ENCODE measurements at places on chromosomes 13 and 19. TPM values are rescaled to one million over a fixed set of nuclear protein-coding genes. Genes with fewer than 3 reads are reported as not detected.
A peak's percentile ranks its signal among the peaks of the same experiment; 100 is the strongest.

ZNF730 gene
- 1.5 TPM for total RNA-seq

SERTM1 gene
- not detected for total RNA-seq

IZUMO2 gene
- total RNA-seq = not detected

PRX gene
- 1.4 TPM for total RNA-seq

MRPL57 gene
- 12.2 TPM for total RNA-seq

KLHL1 gene
- not detected for total RNA-seq

ATP4A gene
- not detected for total RNA-seq

ZNF98 gene
- not detected for total RNA-seq

DNA sequence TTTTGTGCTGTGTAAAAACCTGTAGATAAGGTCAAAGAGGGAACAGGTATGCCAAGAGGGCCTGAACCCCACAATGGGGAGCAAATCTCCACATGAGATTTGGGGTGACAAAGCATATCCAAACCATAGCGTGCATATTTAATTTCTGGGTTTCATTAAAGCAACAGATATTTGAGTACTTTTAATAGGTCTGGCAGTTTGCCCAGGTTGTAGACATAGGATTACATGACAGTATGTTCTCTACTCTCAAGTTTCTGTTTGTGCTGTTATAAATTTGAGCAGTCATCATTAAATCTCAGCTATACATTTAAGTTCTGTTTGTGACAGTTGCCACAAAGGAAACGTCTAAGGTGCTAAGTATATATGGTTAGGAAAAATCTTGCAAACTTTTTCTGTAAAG lies 236.4 kb downstream of the ATP8A2 start:
- no peak overlapping the region for H3K4me3 ChIP-seq
- no peaks in the 10 kb centered on the region for H3K36me3 ChIP-seq
- DNase-seq = no peak
- H3K27ac ChIP-seq = no peak overlapping the region
- H3K27me3 ChIP-seq = peaks cover 3% of the 10 kb centered on the region

GRCh38 chr13:38167164-38167822 lies 182.4 kb upstream of the UFM1 start:
- no peak for DNase-seq
- peak overlapping the region; percentile 40 for H3K4me3 ChIP-seq
- peaks cover 10% of the 10 kb centered on the region for H3K4me1 ChIP-seq
- H3K27me3 ChIP-seq = no peaks in the 10 kb centered on the region

GRCh38 chr13:108708921-108709320 lies 79.5 kb downstream of the MYO16 start:
- no peak for DNase-seq
- no peaks in the 10 kb centered on the region for H3K27me3 ChIP-seq
- no peak overlapping the region for H3K27ac ChIP-seq

GRCh38 chr19:41426116-41426841 lies 895 bp downstream of the B3GNT8 start:
- peaks cover 43% of the 10 kb centered on the region for H3K36me3 ChIP-seq
- H3K4me3 ChIP-seq = no peak overlapping the region
- H3K27ac ChIP-seq = no peak overlapping the region
- H3K4me1 ChIP-seq = peaks cover 16% of the 10 kb centered on the region
- DNase-seq = no peak

DNA sequence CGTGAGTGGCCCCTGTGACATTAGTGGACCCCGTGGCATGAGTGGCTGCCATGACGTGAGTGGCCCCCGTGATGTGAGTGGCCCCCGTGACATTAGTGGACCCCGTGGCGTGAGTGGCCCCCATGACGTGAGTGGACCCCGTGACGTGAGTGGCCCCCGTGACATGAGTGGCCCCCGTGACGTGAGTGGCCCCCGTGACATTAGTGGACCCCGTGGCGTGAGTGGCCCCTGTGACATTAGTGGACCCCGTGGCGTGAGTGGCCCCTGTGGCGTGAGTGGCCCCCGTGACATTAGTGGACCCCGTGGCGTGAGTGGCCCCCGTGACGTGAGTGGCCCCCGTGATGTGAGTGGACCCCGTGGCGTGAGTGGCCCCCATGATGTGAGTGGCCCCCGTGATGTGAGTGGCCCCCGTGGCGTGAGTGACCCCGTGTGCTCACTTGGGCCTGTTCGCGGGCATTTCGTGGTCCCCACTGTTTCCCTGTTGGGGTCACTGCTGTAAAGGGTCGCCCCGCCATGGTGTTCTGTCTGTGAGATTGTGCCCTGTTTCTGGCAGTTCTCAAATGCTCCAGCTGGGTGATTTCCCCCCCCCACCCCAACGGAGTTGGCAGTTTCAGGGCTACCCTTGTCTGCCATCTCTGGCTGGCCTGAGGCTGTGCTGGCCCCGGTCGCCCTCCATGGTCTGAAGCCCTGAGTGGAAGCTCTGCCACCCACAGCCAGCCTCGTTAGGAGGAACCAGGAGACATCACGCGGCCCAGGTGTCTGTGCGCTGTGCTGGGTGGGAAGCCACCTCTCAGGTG lies 64.2 kb downstream of the MCF2L start:
- no peaks in the 10 kb centered on the region for H3K4me1 ChIP-seq
- H3K4me3 ChIP-seq = no peak overlapping the region
- no peak overlapping the region for H3K27ac ChIP-seq
- no peaks in the 10 kb centered on the region for H3K27me3 ChIP-seq
- H3K36me3 ChIP-seq = no peaks in the 10 kb centered on the region
- no peak for DNase-seq

GRCh38 chr13:34862716-34863115 lies 79.4 kb upstream of the NBEA start:
- H3K4me1 ChIP-seq = no peaks in the 10 kb centered on the region
- H3K4me3 ChIP-seq = no peak overlapping the region
- no peak for DNase-seq
- peaks cover 1% of the 10 kb centered on the region for H3K27me3 ChIP-seq
- no peaks in the 10 kb centered on the region for H3K36me3 ChIP-seq
- no peak overlapping the region for H3K27ac ChIP-seq

DNA sequence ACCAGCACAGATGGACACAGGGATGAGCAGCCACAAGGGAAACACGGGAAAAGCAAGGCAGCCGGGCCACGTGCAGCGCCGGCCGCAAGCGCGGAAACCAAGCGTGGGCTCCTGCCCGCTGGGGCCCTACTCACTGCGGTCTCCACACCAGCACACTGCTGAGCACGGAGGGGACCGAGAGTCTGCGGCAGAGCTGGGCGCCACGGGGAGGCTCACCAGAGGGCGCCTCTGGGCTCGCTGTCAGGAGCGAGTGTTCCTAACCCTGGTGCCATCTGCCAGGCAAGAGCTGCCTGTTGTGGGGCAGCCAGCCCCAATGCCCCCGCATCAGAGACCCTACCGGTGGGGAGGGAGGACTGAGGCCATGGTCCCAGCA lies 26.5 kb downstream of the MPND start:
- peaks cover 70% of the 10 kb centered on the region for H3K4me1 ChIP-seq
- peak; percentile 51 for DNase-seq
- H3K36me3 ChIP-seq = peaks cover 10% of the 10 kb centered on the region
- H3K27ac ChIP-seq = peak overlapping the region; percentile 92
- H3K4me3 ChIP-seq = peak overlapping the region; percentile 78

DNA sequence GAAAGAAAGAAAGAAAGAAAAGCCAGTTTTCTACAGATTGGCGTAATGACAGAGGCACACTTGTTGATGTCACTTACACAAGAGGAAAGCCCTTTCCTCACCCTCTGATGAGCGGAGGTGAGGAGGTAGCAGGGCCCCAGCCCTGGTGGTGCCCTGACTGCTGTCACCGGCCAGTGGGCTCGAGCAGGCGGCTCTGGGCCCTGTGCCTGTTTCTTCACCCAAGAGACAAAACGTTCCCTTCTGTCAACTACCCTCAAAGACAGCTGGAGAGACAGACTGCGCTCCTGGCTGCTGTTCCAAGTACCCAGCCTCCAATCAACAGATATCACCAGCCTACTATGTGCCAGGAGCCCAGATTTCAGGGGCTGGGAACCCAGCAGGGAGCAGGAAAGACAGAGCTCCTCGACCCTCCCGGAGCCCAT lies 10.1 kb downstream of the EPS15L1 start:
- H3K4me3 ChIP-seq = no peak overlapping the region
- no peak overlapping the region for H3K27ac ChIP-seq
- no peaks in the 10 kb centered on the region for H3K27me3 ChIP-seq
- no peak for DNase-seq
- peaks cover 78% of the 10 kb centered on the region for H3K4me1 ChIP-seq

GRCh38 chr19:1063909-1064660 lies 2.9 kb upstream of the ARHGAP45 start:
- no peak overlapping the region for H3K27ac ChIP-seq
- H3K27me3 ChIP-seq = no peaks in the 10 kb centered on the region
- no peak for DNase-seq
- H3K4me3 ChIP-seq = peak overlapping the region; percentile 15

DNA sequence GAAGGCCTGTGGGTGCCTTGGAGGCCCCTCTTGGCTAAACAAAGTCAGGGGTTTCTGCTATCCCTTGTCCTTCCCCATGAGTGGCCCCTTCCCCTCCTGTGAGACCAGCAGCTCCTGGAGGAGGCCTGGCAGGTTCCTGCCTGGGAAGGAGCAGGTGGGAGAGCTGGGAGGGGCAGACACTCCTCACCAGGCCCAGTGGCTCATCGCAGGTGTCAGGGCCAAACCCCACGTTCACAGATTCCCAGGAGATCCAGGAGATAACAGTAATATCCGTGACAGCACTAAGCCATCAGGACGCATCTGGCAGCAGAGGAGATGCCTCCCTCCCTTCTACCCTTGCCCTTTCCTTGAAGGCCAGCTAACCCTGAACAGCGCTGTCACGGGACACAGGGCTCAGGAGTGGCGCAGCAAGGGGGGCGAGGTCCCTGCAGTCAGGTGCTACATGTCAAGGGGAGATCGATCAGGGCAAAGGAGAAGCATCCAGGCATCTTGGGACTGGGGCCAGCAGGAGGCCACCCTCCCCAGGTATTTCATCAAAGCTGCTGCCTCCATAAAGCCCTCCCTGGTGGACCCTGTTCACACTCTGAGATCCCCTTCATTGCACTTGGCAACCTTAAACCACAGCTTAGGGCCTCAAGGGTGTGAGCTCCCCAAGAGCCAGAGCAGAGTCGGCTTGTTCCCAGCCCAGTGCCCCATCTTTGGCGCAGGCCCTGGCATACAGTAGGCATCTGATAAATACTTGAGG lies 4.8 kb downstream of the CEBPA start:
- H3K27ac ChIP-seq = no peak overlapping the region
- H3K36me3 ChIP-seq = no peaks in the 10 kb centered on the region
- no peak for DNase-seq
- H3K27me3 ChIP-seq = peaks cover 36% of the 10 kb centered on the region
- no peak overlapping the region for H3K4me3 ChIP-seq
- peaks cover 3% of the 10 kb centered on the region for H3K4me1 ChIP-seq

DNA sequence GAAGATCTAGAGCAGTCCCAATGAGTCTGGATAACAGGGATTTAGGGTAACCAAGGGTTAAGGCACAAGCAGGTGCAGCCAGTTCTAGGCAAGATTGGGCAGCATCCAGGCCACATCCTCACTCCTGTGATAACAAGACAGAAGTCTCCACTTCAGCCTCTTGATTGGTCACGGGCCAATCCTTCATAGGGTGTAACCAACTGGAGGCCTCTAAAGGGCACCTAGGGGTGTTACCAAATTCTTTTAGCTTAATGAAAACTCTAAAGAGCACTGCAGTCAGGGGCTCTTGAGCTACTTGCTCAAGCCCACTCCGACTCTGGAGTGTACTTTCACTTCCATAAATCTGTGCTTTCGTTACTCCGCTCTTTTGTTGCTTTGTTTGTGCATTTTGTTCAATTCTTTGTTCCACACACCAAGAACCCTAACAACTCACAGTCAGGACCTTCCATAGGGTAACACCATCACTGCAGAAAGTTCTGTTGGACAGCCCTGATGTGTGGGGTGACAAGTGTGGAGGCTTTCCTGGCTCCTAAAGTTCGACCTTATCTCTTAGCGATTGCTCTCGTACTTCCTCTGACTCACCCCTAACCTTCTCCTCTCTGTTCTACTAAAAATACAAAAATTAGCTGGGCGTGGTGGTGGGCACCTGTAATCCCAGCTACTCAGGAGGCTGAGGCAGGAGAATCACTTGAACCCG lies 36.1 kb downstream of the ZSWIM9 start:
- peak overlapping the region; percentile 76 for H3K27ac ChIP-seq
- no peaks in the 10 kb centered on the region for H3K27me3 ChIP-seq
- peak overlapping the region; percentile 41 for H3K4me3 ChIP-seq
- no peak for DNase-seq

GRCh38 chr13:29801737-29802305 lies 48.6 kb downstream of the UBL3 start:
- no peaks in the 10 kb centered on the region for H3K27me3 ChIP-seq
- no peak overlapping the region for H3K4me3 ChIP-seq
- H3K27ac ChIP-seq = no peak overlapping the region
- H3K4me1 ChIP-seq = peaks cover 19% of the 10 kb centered on the region
- no peaks in the 10 kb centered on the region for H3K36me3 ChIP-seq

DNA sequence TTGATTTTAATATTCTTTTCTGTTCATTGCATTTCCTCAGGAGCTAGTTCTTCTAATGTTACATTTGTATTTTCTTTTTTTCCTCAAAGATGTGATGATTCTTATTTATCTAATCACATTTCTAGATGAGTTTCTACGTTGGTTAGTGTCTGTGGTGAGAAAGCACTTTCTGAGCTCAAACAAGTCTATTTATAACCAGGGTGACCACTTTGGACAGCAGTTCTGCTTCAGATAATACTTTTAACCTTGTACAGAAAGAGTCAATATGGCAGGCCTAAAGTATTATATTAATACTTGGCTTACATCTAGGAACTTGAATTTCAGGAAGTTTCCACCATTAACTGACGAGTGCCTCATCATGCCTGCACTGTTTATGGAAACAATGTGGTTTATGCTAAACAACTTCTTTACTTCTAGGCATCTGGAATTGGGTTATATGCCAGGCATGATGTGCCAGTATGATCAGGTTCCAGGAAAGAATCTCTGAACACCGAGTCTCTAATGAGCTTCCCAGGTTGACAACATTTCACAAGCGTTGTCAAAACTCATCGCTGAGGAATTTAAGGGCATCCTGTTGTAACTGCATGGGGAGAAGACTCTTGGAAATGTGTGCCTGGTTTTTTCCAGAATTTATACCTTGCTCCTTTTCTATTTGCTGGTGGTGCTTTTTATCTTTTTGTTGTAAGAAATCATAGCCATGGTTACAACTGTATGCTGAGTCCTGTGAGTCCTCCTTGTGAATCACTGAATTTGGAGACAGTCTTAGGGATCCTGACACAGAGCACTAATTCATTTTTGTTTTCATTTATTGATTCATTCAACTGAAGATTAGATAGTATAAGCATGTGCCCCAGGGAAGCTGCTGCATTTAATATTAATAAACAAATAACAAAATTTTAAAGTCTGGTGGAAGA lies 344.4 kb upstream of the PCDH9 start:
- no peak overlapping the region for H3K27ac ChIP-seq
- no peak for DNase-seq
- no peaks in the 10 kb centered on the region for H3K27me3 ChIP-seq
- no peaks in the 10 kb centered on the region for H3K36me3 ChIP-seq
- no peaks in the 10 kb centered on the region for H3K4me1 ChIP-seq

GRCh38 chr13:29532116-29532515 lies 63.4 kb downstream of the SLC7A1 start:
- H3K27ac ChIP-seq = no peak overlapping the region
- no peaks in the 10 kb centered on the region for H3K4me1 ChIP-seq
- DNase-seq = no peak
- no peak overlapping the region for H3K4me3 ChIP-seq
